PC-9 (cell line): ENCODE measurements at places on chromosomes 3 and 15. TPM values are rescaled to one million over a fixed set of nuclear protein-coding genes. Genes with fewer than 3 reads are reported as not detected.

SI gene
- not detected in 2 replicates for total RNA-seq

GRCh38 chr3:75136100-75136897, 521.8 kb upstream of the CNTN3 start:
- no peak for DNase-seq

DNA sequence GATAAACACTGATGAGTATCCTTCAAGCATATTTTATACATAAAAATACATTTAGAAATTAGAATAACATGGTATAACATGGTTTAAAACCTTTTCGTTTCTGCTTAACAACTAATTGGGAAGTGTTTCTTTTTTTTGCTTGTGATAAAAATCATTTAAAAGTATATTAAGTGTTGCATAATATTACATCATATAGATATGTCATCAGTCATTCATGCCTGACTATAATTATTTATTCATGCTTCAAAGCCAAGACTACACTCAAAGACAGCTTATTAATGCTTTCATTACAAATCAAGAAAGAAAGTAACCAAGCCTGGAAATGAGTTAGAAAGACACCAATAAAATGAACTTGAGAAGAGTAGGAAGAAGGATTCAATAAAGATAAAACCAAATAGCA, 136.6 kb upstream of the TP63 start:
- no peak for DNase-seq

DNA sequence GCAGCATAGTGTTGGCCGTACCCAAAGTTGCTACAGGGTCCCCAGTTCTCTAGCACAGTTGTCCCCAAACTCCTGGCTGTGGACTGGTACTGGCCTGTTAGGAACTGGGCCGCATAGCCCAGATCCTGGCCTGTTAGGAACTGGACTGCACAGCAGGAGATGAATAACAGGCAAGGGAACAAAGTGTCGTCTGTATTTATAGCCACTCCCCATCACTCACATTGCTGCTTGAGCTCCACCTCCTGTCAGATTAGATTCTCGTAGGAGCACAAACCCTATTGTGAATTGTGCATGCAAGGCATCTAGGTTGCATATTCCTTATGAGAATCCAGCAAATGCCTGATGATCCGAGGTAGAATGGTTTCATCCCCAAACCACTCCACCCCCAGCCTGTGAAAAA, 604.0 kb upstream of the LMCD1 start:
- DNase-seq, result no peak

PARP15 gene
- total RNA-seq, result 0.07 and 0.13 TPM in 2 replicates

C2CD4A gene
- 0.09 TPM in 1 of 2 replicates, not detected in the other for total RNA-seq

CDCP1 gene
- 75.7 and 85.0 TPM in 2 replicates for total RNA-seq
